SJSA1 (cell line): ENCODE measurements at places on chromosomes 1 and 21. TPM values are rescaled to one million over a fixed set of nuclear protein-coding genes. Genes with fewer than 3 reads are reported as not detected.

GRCh38 chr1:193520472-193520871 is 334.1 kb upstream of the B3GALT2 start:
- DNase-seq, result no peak

DNA sequence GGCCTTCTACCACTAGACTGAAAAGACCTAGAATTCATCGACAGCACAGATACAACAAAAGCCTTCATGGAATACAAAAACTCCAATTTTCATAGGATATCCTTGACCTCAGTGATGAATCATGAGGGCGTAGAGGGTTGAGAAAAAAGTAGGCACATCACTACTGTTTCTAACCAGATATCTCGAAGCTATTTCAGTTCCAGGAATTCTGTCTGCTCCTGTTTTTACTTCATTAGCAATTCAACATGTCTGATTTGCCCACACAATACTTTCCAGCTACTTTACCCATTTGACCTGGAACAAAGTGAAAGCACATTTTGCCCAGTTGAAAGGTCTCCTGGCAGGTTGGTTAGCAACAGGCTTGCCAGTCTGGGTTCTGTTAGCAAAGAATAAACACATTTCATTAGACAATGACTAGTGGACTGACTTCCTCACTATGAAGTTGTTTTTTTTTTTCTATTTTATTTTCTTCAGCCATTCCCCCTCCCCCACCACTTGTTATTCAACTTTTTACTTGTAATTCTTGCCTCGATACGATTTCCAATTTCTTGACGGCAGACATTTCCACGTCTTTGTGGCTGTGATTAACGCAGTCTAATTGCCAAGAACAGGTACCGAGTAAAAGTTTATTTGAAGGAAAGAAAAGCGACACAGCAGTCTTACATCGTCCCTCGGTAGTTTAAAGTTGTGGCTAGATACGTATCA is 4.0 kb upstream of the ZBTB18 start:
- no peak for DNase-seq

DNA sequence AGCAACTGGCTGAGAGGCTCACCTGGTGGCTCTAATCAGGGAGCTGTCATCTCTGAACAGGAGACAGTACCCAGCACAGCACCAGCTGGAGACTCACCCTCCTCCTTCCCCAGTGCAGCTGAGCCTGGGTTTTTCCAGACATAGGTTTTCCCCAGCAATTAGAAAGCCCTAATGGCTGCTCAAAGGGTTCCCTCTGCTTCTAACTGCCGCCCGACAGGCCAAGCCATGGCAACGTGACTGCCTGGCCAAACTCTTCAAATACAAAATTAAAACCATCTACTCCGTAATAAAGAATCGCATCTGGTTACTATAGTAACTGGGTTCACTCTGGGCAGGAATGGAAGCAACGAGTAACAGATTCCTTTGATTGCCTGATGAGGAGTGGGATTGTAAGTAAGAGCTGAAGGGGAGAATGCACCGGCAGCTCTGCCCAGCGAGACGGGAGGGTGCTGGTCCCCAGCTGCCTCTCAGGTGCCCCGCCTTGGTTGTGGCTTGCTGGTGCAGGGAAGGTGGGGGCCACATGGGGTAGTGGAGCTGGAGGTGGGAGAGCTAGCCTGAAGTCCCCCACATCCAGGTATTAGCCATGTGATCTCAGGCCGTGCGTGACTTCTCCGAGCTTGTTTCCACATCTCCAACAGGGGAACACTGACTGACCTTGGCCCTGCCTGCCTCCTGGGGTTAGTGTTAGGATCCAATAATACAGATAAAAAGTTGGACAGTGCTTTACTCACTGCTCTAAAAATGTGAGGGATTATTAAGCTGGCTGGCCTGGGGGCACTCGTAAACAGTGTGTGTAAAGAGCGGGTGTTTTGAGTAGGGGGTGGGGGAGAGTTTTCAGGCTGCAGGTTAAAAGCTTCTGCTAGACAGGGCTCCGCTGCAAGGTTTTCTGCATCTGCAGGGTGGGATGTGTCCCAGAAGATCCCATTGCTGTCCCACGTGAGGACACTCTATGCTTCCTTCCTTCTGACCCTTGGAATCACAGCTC is 94.2 kb downstream of the KCNN3 start:
- no peak for DNase-seq

The OR10Z1 gene
- not detected in 2 replicates for total RNA-seq

The METTL13 gene
- total RNA-seq, result 15.1 and 26.5 TPM in 2 replicates

DNA sequence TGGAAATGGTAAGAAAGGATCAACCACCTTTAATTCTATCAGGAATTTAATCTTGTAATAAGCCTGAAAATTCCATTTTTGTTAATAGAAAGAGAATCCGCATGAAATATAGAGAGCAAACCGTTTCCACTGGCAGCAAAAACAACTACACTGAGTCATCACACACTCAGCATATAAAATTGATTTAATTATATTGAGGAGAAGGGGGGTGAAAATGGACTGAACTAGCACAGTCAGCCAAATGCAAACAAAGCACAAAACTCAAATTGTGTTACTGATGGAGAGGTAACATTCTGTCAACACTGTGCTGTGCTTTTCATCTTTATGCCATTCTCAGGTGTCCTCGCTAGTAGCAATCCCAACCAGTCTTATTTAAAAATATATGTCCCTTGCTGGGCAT is 1583.9 kb downstream of the MRPL39 start:
- no peak for DNase-seq

The SERPINC1 gene
- total RNA-seq, result 0.34 TPM in 1 of 2 replicates, not detected in the other

The LMX1A gene
- total RNA-seq, result not detected in 2 replicates

GRCh38 chr21:15616864-15617574 is 112.8 kb upstream of the USP25 start:
- DNase-seq, result no peak

DNA sequence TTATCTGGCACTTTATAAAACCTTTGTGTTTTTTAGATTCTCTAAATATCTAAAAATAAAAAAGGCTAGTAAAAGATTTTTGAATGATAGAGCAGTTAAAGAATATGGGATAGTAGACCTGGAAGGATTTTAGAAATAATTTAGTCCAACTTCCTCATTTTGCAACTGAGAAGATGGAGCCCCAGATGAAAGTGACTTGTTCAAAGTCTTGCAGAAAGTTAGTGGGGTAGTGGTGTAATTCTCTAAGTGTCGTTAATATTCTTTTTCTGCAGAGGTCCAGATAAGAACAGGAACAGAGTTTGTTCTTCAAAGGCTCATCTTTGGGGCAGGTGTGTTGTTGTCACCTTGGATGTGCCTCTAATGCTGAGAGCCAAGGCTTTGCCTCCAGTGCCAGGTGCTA is 159.5 kb downstream of the DISC1 start:
- DNase-seq, result no peak

The MATN1 gene
- 0.26 TPM in 1 of 2 replicates, not detected in the other for total RNA-seq

The GPR25 gene
- not detected in 2 replicates for total RNA-seq

DNA sequence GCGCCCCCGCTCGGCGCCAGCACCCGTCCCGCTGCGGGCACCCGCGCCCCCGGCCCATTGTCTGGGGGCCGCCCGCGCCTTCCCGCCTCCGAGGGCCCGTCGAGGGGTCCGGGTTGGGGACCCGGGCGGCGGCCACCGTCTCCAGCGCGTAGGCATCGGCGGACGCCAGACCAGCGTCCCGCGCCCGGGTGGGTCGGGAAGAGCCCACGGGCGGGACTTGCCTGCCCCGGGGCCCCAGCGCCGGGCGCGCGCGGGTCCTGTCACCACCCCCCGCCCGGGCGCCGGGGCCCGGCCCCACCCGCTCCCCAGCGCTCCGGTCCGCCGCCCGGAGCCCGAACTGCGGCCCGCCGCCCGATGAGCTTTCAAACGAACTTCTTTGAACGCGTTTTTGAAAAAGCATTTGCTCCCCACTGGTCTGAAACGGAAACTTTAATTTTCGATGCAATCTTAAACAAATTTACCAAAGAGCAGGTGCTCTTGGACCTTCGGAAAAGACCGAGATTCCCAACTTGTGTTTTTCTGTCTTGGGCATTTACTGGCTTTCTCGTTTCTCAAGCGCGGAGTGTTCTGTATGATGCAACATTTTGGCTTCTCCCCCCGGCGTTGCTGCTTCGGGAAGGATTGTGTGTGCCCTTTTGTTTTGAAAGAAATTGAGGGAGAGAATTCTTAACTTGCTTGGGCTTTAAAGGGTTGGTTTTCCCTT is 615 bp downstream of the CLIC4 start:
- no peak for DNase-seq
